ENCODE measurements at places on chromosomes 1 and 21.

- peak; percentile 76 for DNase-seq
Measured at GRCh38 chr1:154951901-154952657, 3.8 kb downstream of the PBXIP1 start.

DNA sequence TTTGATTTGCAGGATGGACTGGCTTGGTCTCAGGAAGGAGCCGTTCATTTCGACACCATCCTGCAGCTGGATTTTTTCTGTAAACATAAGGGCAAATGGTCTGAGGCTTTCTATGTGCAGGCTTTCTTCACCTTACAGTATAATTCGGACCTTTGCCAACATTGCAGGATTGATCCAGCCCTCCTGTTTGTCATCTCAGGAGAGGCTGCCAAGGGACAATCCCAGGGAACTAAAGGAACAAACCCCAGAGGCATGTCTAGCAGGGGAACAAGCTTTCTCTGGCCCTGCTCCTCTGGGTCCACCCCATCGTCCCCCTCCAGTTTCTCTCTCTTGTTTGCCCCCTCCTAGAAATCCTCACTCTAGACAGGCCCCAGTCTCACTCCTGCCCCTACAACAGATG, 24.8 kb upstream of the GBP6 start:
- DNase-seq, result no peak

DNA sequence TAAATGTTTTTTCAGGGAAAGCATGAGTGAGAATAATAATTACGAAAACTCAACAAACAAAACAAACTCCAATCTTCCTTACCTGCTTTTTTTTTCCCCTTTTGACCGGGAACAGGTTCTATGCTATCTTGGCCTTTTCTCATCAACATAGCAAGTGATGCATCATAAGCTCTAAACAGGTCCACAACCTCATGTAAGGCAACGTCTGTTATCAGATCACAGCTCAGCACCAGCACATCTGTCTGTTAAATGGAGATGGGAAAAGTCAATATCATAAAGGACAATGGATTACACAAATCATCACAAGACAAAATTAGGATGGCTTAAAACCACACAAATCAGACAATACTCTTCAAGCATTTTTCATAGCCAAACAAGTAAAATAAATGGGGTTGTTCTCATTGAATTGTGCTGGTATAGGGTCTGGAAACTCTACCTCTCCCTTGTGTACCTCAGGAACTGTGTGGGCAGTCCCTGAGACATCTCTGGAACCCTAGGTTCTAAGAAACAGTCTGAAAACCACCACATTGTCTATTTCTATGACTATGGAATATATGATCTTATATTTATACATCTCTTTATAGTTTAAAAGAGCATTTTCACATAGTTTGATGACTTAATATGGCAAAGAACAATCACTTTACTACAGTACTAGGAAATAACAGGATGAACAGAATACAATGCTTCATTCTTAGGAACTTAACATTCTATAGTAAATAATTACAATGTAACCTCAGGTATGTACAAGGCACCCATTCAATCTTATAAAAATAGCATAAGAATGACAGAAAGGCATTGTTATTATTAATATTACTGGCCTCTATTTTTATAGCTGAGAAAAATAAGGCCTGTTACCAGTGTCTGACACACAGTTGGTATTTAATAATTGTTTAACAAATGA, 44.7 kb downstream of the EIF2B3 start:
- DNase-seq, result no peak

DNA sequence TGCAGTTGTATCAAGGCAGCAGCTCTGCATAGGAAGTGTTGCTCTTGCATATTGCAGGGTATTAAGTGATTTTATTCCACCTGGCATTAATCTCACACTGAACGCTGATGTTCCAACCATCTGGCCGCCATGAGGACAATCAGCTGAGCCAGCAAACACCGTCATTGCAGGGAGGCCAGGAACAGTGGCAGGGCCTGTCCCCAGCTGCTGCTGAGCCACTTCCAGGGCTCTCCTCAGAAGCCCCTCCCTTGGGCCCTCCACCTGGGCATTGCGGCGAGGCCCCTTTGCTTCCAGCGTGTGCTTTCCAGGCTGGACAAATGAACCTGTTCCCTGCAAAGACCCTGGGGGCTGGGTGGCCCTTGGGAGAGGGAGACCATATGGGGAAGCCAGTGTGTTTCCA, 171.6 kb upstream of the C1orf174 start:
- no peak for DNase-seq

All from activated naive CD4-positive, alpha-beta T cell treated with anti-CD3 and anti-CD28 coated beads, Interleukin-2, amount 50 U/mL, for 72 hours (primary cell).